ENCODE measurements at places on chromosomes 3 and 15.

DNA sequence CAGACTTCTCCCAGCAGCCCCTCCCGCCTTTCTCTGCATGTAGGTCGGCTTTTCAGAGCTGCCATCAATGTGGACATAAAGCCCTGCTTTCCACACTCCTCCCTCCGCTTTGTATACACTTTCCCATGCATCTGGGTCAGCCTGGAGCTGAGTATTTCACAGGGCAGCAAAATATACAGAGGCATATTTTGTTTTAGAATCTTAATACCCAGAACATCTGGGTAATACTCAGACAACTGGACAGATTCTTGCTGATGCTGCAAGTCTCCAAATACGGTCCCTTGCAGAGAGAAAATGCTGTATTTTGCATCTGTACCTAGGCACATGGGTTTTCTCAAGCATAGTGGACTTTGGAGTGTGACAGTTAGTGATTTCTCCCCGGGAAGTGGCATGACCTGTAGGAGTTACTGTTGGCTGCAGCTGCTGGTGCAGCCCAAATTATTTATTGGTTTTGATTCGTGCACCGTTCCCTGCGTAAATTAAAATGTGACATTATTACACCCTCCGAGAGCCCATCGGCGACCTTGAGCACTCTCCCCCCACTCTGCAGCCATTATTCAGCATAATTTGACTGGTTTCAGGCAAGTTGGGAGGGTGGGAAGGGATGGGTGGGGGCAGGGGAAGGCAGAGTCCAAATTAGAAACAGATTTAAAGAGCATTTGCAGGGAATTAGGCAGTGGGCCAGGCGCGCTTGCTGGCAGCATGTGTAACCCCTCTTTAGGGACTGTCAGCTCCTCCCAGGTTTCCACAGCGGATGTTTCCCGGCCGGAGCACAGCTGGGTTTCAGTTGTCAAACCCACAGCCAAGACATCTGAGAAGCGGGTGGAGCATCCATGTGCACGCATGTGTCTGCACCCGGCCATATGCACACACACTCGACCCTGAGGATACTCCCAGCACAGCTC lies 100.8 kb downstream of the CPN2 start:
- DNase-seq, result no peak

DNA sequence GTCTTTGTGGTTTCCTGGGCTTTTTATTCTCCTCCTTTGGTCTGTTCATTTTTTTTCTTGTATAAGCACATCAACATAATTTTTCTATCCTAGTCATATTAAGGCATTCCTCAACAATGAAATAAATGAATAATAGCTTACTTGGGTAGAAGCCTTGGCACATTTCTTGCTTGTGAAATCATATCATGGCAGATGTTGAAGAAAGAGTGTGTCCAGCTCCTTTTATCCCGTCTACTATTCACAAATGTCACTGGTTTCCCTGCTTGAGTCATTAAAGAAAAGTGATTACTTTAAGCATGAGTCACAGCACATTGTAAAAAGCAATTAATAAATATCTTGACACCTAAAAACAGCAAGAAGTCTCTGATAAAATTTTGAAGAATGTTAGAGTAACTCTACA lies 42.1 kb downstream of the MINAR1 start:
- no peak for DNase-seq

DNA sequence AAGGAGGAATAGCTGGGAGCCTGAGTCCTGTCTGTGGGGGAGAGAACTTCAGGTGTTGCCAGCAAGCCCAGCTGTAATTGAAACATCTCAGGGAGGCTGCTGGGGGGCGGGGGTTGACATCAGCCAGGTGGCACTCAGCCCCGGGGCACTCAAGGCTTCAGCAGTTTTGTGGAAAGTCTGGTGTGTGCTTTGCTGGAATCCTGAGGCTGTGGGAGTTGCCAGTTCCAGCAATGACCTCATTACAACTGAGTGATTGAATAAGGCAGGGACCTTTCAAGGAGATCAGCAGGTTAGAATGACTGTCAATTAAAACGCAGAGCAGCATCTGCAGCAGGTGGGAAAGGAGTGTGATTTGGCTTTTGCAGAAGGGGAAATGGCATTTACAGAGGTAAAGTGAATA lies 75.7 kb downstream of the FAM43A start:
- DNase-seq, result no peak

DNA sequence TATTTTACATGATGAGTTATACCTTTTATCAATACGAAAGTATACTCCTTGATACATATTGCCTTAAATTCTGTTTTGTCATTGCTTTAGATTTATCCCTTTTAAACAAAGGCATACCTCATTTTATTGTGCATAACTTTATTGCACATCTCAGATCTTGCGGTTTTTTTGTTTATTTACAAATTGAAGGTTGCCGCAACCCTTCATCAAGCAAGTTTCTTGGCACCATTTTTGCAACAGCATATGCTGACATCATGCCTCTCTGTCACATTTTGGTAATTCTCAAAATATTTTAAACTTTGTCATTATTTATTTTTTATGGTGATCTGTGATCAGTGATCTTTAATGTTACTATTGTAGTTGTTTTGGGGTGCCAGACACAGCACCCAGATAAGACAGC lies 20.9 kb downstream of the SNRK start:
- no peak for DNase-seq

DNA sequence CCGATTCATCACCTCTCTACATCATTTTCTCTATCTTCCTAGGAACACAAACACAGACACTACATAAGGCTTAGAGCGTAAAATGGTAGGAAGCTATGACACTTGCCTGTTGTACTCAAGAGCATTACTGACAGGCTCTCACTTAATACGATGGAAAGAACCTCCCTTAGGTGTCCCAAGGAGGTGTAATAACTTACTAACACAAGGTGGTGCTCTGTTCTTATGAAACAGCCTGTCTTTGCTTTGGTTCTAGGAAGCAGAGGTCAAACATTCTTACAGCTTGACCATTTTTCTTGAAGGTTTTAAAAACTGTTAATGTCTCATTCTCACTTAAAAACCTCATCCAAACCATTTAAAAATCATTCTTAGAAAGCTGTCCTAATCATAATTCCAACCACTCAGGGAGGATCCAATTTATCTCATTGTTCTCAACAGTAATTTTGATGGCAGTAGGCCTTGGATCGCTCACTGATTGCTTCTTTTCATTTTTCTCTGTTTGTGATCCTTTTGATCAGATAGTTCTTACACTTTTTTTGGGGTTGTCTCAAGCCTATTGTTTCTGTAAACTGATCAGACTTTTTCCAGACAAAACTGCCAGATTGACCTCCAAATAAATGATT lies 317.8 kb upstream of the AGTR1 start:
- DNase-seq, result no peak

GRCh38 chr3:6229778-6230410 lies 631.0 kb upstream of the GRM7 start:
- no peak for DNase-seq

DNA sequence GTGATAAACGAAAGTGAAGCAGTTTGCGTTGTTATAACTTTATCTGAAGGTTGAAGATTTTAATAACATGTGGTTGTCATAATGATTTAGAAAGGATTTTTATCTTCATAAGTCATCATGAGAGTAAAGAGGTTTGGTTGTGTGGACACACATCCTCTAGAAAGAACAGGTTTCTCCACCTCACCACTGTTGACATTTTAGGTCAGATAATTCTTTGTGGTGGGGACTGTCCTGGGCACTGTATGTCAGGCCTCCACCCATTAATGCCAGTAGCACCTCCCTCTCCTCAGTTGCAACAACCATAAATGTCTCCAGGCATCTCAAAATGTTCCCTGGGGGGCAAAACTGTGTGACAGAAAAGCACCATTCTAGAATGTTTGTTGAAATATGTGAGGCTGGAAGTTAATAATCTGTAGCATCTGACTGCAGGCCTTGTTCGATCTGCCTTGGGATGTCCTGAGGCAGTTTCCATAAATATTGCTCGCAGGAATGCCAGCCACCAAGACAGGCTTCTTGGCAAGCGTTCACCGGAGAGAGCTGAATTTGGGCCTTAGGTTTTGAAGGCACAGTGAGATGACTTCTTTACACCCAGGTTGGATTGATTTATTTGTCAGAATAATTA lies 100.1 kb downstream of the ADAMTSL3 start:
- no peak for DNase-seq

DNA sequence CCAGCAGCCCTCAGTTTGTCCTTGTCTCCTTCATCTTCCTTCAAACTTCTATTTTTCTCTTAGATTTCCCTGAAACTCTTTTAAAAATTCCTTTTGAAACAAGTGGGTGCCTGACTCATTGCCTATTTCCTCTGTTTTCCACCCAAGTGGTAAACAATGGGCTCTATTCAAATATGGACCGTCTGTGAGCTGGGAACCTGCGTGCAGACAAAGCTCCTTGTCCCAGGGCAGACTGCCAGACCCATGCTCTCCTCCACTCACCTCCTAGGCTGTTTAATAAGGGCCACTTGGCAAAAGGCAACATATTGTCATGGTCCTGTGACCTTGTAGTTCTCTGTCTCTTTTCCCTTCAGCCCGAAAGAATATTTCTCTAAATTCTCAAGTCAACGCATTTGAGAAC lies 332.7 kb upstream of the THBS1 start:
- no peak for DNase-seq

DNA sequence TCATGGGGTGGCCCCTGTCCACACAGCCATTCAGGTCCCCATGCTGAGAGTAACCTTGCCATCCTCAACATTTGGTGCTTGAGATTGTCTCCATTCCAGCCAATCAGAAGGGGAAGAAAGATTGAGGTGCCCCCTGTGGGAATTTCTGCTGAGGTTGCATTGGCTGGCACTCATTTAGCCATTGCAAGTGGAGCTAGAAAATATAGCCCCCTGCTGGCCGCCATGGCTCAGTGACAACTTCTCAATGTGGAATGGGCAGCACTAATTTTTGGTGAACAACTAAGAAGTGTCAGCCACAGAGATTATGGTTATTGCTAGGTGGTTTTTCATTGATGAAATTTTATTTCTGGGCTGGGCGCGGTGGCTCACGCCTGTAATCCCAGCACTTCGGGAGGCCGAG lies 22.0 kb downstream of the COL6A6 start:
- no peak for DNase-seq
